Stimulated activated naive CD4-positive, alpha-beta T cell (primary cell): ENCODE measurements at places on chromosomes 5 and 9.

- DNase-seq: no peak
These were observed 70.2 kb upstream of the CDH6 start for GRCh38 chr5:31122998-31123951.

DNA sequence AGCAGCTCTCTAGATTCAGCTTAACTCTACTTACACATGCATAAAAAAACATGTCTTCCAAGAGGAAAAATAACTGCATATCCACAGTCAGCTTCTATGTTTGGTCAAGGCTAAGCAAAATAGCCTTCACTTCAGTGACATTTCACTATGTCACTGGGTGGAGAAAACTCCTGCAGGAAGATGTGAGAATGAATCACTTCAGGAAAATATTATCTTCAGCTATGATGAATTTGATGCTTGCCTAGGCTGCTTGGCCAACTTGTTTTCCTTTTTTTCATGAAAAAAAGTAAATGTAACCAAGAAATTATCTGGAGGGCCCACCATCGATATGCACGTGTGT lies 143.0 kb upstream of the ZNF608 start:
- no peak for DNase-seq

- DNase-seq: no peak
These were observed 286.6 kb upstream of the POU5F2 start for GRCh38 chr5:94028001-94028400.

- peak; percentile 26 for DNase-seq
These were observed 646 bp downstream of the CARNMT1 start for GRCh38 chr9:75027187-75028107.

DNA sequence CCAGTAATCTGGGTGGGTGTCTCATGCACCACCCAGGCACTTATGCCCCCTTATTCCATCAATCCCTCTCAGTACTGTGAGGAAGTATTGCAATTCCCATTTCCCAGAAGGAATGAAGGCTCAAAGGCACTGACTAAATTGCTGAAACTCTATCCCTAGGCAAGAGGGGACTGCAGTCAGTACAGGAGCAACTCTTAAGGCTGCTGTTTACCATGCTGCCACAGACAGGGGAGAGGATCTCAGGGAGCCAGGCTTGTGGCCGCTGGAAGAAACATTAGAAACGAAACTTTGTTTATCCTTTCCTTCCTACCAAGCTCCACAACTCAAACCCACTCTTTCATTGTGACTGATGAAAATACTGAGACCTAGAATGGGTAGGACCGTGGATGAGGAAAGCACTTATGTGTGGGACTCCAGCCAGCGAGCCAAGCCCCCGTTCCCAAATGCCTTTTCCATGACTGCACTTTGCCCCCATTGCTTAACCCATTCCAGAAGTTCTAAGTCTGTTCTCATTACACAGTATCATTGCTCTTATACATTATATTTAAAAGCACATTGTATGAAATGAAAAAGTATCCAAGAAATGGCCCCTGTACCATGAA lies 54.3 kb downstream of the TLE1 start:
- DNase-seq: no peak
